ENCODE measurements at places on chromosomes 3 and 15.

GRCh38 chr3:148379763-148380382, 317.8 kb upstream of the AGTR1 start:
- peak; percentile 11 for DNase-seq

- DNase-seq = no peak
Measured at GRCh38 chr15:50181969-50182218, at the start of gene SLC27A2. Gene SLC27A2 (plus strand): TSS chr15:50182196. CDS start chr15:50182428, 232 bp downstream.

DNA sequence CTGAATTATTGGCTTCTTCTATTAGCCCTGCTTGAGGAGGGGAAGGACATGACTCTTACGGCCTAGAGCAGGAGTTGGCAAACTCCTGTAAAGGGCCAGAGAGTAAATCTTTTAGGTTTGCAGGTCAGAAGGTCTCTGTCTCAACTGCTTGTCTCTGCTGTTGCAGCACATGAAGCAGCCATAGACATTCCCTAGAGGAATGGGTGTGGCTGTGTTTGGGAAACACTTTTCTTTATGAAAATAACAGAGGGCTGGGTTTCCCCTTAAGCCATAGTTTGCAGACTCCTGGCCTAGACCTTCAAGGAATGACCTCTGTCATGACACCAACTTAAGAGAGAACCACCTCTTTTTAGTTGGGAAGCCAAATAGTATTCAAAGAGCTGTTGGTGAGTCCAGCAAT, 10.3 kb downstream of the TRAK1 start:
- DNase-seq = no peak

- DNase-seq = no peak
Measured at GRCh38 chr3:177553579-177553978, 356.3 kb upstream of the TBL1XR1 start.

GRCh38 chr3:29011441-29011840, 269.4 kb upstream of the RBMS3 start:
- no peak for DNase-seq

DNA sequence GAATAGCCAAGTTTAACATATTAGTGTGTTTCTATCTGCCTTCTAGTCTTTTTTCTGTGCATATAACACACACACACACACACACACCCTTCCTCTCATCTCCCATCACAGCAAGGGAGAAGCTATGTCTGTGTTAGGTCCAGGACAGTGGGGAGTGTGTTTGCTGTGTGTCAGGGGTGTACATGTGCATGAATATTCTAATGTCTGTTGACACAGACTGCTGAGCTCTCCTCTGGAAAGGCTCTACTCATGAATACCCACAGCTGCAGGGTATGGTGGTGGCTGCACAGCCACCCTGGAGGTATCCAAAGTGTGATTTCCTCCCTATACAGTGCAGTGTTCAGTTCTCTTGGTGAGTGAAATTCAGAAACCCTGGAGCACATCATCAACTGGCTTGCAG, 42.9 kb downstream of the ARNT2 start:
- DNase-seq = no peak

- peak; percentile 23 for DNase-seq
Measured at GRCh38 chr3:192130534-192131132, 596.7 kb downstream of the FGF12 start.

Measured in GM10248 (cell line).